AG09319 (cell line): ENCODE measurements at places on chromosomes 11 and 22.

- no peak for DNase-seq
These were observed 1276.1 kb downstream of the LRRC4C start for GRCh38 chr11:40183073-40184064.

DNA sequence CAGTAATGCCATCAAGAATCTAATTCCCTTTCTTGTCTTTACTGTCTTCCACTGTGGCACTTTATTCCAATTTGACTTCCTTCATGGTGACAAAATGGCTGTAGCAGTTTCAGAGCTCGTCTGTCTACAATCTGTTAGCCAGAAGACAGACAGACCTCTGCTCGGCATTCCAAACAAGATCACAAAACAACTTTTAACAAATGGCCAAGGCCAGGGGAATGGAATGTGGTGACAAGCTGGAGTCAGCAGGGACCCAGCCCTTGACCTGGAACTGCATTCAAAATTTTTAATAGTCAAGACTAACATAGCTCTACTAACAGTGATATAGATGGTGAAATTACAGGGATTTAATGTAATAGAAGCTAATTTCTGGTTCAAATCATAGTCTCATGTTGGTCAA is 637.2 kb downstream of the ETS1 start:
- DNase-seq = no peak

DNA sequence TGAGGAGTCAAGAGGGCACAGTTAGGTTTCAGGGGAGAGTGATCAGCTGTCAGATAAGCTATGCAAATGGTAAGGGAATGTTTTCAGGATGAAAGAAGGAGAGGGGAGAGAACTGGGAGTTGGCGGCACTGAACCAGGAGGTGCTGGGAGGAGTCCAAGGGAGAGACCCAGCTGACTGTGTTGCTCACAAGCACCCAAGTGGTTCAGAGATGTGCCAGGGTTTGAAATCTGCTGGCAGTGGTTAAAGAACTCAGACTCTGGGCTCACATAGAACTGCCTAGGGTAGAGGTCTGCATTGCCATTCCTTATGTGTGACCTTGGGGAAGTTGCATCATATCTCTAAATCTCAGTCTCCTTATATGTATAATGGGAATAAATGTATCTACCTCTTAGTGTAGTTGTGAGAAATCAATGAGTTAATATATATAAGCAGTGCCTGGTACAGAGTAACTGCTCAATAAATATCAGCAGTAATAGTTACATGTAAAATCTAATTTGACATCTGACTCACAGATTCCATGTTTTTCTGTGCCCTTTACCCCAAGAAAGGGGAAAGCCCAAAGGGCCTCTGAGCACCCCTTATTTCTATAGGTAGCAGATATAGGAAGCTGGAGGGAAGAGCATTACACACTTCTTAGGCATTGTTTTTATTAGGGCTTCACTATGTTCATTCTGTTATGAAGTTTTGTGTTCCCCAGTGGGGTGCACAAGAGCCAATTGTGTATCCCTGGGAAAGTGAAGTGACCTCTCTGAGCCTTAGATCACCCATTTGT is 66.9 kb upstream of the SESN3 start:
- no peak for DNase-seq

- DNase-seq = no peak
These were observed 60.5 kb downstream of the MORC2 start for GRCh38 chr22:30908051-30908461.

GRCh38 chr11:67468456-67468758 is 644 bp downstream of the TMEM134 start:
- DNase-seq = no peak

DNA sequence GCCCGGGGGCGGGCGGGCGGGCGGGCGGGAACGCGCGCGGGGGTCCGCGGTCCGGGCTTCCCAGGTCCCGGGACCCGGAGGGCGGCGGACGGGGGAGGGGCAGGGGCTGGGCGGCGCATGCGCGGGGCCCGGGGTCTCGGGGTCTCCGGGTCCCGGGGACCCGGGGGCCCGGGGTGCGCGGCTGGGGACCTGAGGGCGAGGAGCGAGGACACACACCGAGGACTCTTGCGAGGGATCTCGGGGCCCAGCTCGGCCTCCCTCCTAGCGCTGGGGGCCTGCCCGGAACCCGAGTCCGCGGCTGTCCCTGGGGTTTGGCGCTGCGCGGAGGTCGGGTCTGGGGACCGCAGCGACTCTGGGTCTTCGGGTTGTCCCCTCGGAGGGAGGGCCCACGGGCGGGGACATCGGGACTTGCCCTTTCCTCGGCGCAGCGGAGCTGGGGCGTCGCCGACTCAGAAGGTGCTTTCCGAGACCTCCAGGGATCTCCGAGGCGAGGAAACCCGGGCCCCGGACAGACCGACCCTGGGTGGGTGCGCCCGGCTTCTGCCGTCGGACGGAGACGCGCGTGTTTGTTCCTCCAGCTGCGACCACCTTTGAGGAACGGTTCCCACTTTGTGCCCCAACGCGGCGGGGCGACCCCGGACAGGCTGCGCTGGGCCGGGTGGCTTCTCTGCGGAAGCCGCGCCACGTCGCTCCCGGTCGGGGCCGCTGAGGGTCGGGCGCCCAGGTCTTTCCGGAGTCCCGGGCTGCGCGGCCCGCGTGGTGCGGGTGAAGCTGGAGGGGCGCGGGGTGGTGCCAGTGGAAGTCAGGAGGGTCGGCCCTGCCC is 540 bp downstream of the PPARA start:
- DNase-seq = no peak
